ENCODE measurements at places on chromosomes 6 and 20.

DNA sequence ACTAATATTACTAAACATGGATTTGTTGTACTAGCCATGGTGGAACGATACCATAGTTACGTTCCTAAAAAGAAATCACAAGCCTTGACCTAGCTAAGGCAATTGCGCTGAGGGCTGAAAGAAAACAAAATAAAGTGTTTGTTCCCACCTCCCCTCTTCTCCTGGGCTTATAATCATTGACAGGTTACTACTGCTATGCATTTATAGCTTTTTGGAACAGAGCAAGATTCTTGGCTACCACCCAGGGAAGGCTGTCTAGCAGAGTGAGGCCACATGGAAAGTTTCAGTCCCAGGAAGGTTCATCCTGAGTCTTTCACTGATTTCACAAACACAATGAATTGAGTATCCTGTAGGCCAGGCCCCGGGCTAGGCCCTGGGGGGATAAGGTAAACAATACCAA, 84.6 kb downstream of the TMEM170B start:
- no peak for DNase-seq

DNA sequence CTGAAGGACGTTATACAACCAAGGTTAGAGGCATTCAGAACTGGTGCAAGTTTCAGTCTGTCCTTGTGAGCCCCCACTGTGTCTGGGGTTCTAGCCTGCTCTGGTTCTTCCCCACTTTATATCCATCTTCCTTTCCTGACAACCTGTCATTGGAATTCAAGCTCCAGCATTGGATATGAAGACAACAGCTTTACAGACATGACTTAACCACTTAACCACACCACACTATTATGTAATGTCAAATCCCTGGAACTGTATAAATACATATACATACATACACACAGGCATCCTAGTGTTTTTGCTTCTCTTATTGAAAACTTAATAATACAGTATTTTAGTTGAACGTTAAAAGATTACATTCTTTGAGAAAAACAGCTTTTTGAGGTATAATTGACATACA, 217.9 kb upstream of the SGK1 start:
- DNase-seq: no peak

GRCh38 chr6:40906759-40907158, 132.3 kb downstream of the UNC5CL start:
- no peak for DNase-seq

DNA sequence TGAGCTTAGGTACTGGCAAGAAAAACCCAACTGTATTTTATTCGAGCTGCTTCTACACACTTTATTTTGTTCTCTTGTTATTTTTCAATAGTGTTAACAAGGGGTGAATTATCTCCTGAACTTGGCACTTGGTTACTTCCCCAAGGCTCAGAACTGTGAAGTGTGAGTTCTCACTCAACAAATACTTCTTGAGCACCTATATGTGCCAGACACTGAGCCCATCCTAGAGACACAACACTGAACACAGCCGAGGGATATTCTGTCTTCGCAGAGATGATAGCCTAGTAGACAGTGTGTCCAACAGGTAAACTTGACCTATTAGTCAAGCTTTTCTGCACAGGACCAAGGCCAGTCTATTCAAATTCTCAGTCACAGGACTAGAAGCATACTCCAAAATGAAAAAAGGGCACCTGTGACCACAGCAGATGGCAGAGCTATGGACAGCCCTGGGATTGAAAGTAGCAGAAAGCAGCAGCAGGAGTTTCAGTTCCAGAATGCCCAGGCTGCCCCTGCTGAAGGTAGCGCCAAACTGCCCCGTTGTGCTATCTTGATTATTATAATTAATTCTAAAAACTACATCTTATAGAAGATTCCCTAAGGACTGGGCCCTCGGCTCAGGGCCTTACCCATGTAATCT, 77.8 kb upstream of the TAB2 start:
- DNase-seq: no peak

DNA sequence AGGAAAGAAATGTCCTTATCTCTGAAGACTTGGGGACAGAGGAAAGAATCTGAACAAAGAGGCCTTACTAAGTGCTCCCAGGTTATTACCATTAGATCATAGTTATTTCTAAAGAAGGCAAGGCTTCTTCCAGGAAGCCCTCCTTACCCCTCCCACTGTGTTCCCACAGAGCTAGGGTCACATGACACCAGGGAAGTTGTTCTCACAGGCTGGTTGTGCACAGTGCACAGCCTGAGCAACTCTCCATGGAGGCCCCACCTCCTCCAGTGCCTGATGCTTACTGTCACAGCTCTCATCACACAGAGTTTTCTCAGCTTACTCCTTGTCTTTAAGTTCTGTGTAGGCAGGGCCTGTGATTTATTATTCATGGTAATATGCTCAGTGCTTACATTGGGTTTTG, 68.9 kb upstream of the SCGN start:
- DNase-seq: no peak

- no peak for DNase-seq
Measured at GRCh38 chr6:169841251-169841650, 89.8 kb downstream of the ERMARD start.

DNA sequence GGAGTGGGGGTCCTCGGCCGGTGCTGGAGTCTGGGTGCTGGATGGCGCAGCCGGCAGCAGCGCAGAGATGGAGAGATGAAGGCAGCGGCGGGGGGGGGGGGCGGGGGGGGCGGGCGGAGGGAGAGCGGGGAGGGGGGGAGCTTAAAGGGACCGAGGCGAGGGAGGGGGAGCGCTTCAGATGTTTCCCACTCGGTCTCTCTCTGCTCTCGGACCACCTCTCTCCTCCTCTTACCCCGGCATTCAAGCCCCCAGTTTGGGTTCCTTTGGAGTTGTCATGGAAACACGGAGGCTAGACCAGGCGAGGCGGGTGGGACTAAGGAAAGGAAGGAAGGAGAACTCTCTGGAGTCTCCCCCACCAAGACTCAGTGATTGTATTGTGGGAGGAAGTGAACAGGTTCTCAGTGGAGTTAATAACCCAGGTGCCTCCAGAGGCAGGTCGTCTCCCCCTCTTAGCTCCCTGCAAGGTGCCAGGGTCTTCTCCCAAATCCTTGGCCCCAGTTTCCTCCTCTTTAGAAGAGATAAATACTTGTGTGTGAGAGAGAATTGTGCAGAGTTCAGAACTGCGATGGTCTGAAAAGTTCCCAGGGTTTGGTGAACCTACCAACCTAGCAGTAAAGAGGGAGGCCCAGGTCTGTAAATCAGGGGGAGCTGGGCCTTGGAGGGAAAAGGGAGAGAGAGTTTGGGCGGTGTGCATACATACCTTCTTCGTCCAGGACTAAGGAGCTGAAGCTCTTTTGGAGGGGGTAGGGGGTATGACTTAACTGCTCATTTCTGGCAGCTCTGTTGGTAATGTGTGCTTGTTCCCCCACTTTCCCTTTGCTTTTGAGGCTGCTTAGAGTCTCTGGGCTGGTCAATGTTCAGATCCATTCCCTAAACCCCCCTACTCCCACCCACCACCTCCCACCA, at the start of gene PRRT1:
Gene PRRT1, minus strand, starts transcription at position 77 of the 906 bp plus-strand sequence. CDS start 112 bp downstream, outside the sequence.
- no peak for DNase-seq

DNA sequence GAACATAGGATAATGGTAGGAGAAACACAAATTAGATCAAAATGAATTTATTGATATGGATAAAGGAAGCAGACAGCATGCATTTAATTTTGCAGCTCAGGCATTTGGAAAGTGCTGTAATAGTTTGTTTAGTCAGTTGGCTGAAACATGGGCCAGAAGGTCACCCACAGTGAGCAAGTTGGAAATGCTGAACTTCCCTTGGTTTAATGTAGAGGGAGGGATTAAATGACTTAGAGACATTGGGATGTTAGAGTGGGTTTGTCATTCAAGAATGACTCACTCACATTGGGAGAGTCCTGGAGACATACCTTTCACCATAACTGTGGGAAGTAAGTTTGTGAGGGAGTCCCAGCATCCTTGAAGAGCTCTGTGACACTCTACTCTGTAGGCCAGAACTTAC, 231.5 kb upstream of the PLCB4 start:
- no peak for DNase-seq

DNA sequence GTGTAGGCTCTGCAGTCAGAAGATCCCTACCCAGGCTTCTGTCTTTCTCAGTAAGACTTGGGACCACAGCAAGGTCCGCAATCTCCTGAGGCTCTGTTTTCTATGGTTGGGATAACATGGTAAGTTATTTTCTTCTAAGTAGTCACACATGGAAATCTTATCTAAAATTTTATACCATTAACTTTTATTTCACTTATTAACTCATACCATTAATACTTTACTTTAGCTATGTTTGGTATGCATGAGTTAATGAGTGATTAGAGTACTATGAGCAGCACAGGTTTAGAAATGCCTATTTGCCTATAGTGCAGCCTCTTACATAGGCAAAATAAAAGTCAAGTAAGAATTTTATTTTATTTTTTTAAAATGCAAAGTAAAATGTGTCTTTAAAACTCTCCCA, 27.2 kb downstream of the GINM1 start:
- DNase-seq: no peak

DNA sequence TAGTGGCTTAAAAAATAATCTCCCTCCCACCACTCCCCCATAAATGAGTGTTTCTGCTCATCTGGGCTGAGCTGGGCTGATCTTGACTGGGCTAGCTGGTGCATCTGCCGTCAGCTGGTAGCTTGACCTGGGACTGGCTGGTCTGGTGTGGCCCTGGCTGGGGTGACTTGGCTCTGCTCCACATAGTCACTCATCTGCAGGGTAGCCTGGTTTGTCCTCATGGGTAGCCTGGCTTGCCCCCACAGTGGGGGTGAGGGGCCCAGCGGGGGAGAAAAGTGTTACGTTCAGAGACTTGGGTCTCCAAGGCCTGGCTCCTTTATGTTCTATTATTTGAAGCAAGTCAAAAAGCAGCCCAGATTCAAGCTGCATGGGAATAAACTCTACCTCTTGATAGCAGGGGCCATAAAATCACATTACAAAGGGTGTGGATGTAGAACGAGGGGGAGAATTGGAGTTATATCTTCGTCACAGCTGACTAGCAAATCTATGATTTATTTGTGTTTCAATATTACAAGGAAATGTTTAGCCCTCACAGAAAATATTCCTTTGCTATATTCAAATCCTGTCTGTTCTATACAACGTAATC, 32.9 kb downstream of the EDN3 start:
- DNase-seq: no peak

DNA sequence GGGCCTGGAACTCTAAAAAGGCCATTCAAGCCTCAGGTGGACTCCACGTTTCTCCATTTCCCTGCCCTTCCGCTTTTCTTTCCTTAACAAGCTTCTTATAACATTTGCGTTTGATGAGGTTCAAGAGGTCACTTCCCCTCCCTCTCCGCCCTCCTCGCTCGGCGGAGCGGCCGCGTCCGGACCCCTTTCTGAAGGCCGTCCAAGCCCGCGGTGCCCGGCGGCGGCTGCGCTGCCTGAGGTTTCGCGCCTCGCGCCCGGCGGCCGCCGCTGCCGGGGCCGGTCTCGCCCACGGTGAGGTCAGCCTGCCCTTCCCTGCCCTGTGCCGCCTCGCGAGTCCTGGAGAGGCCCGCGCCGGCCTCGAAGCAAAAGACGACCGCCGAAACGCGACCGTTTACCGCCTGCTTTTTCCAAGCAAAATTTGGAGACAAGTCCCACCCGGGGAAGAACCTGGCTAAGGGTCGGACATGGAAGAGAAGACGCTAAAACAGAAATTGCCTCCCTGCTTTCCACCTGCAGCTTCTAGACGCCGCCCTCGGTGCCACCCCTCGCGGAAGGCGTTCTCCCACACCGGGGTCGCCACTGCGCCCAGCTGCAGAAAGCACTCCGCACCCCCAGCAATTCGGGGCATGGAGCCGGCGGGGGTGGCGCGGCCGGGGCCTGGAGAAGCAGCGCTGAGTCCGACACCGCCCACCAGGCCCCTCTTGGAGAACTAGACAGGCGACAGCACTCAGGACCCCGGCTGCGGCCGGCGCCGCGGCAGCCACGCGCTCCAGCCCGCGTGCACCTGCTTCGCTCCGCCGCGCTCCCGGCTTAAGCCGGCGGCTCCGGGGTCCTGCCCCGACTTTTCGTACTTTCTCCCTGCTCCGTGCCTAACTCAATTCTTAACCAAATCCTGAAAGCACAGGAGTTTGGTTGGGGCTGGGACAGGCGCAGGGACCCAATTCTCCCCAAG, 11.0 kb upstream of the FOXF2 start:
- no peak for DNase-seq

DNA sequence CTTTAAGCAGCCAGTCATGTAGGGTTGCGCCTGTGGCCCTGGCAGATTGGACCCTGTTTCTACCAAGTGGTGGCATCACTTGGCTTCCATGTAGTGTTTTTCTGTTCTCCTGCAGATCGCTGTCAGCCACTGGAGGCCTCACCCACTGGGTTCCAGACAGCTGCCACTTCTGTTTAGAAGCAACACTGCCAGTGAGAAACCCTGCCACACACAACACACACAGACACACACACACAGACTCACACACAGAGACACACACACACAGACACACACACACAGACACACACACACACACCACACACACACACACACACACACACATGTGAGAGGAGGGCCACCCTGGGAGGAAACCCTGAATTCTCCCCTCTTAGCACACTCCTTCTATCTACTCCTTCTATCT, 51.8 kb downstream of the UTRN start:
- DNase-seq: no peak

Data from esophagus squamous epithelium (tissue), 5 donors.